Fibroblast of skin of left quadriceps (primary cell): ENCODE measurements at places on chromosomes 12 and 14.

DNA sequence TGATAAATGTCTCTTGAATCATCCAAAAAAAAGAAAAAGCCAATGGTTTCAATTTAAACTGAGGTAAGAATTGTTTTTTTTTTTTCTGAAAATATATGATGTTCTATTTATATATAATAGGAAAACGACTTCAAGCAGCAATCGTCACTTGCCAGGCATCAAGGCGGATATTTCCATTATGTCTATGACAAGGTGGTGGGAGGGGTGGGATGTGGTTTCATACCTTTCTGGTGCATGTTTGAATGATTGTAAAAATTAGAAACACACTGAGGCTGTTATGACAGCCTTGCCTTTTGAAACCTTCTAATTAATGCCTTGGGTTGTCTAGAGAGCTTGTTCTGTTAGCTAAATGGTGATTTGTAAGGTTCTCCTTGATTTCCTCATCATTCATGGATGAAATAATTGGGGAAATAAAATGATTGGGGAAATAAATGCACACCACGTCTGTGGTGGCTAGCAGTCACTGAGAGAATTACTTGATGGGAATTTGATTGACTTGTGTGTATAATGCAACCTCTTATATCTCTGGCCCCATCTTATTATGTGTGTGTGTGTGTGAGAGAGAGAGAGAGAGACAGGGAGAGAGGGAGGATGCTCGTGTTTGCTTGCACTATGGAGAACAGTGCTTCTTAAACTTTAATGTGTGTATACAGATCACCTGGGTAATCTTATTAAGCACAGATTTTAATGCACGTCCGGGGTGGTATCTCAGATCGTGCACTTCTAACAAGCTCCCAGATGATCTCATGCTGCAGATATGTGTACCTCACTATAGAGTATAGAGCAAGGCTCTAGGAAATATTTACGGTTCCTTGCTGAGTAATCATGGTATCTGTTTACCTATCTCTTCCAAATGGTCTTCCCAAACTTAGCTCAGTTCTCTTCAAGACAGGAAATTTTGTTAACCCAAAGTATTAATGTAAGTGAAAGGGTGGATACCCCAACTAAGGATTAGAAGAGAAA, 502.6 kb downstream of the DIO2 start:
- DNase-seq, result no peak

DNA sequence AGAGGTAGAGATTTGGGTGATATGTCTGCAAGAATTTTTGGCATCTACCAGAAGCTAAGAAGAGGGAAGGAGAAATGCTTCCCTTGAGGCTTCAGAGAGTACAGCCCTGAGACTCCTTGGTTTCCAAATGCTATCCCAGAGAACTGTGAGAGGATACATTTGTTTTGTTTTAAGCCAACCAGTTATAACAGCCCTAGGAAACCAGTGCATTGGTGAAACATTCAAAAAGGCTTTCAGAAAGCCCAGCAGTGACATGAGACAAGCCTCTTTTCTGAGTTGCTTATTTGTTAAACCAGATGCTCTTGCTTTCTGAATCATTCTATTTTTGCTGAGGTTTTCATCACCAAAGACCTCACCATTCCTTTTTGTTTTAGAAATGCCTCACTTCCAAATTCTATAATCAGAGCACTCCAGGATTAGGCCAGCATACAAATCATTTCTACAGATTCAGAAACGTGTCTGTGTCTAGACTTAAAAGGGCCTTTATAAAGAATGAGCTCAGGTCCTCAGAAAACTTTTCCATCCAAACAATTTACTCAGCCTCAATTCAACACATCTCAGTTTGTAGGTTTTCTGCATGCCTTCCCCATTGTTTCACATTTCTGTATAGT, 1617.8 kb upstream of the FLRT2 start:
- DNase-seq, result no peak

DNA sequence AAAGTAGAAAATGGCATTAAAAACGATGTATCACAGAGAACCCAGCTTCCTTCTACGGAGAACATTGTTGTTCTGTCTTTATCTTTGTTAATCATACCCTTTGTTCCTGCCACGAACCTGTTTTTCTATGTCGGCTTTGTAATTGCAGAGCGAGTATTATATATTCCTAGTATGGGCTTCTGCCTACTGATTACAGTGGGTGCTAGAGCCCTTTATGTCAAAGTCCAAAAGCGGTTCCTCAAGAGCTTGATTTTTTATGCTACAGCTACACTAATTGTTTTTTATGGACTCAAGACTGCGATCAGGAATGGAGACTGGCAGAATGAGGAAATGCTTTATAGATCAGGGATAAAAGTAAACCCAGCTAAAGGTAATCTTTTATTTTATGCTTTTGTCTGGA, 209.6 kb downstream of the TMTC2 start:
- DNase-seq, result no peak

DNA sequence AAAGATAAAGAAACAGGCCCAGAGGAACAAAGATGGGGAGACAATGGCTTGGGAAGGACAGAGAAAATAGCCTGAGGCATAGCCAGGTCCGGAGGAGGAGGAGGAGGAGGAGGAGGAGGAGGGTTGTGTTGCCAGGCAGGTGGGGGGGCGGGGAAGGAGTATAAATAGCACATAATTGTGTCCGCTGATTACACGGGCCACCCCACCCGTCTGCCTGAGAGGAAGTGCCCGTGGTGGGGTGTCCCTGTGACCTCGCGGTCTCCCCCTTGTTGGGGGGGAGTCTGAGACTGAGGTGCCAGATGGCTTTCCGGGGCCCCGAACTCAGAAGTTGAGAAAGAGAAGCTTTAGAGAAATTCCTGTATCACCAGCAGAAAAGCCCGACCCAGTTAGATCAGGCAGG, 1.9 kb upstream of the SP7 start:
- DNase-seq, result no peak

DNA sequence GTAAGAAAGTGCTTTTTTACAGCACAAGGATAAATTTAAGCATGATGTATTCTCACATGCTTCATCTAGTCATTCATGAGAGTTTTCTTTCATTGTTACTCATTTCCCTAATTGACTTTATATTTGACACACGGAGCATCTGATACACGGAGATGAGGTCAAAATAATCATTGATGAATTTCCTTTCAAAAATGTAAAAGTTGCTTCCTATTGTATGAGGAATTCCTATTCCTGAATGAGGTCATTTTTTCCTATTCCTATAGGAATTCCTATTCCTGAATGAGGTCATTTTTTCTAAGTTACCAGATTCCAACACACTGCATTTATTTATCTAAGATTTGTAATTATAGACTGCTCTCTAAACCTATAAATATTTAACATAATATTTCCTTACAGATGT, 316.7 kb upstream of the KITLG start:
- DNase-seq, result peak; percentile 30

DNA sequence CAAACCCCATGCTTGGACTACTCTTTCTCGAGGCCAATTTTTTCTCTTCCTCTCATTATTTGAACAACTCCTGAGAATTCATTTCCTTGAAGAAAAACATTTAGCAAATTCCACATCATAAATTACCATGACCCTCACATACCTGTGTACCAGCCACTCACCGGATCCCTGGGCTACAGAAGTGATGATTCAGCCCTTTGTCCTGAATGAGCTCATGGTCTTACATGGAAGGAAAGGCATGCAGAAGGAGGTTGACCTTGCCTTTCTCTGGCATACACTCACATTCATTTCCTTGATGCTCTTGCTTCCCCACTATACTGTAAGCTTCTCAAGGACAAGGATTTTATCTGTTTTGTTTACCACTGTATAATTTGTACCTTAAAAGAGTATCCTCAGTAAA, 191.5 kb downstream of the SLC5A8 start:
- DNase-seq, result peak; percentile 14

GRCh38 chr14:91374879-91375702, 42.5 kb downstream of the CCDC88C start:
- no peak for DNase-seq

DNA sequence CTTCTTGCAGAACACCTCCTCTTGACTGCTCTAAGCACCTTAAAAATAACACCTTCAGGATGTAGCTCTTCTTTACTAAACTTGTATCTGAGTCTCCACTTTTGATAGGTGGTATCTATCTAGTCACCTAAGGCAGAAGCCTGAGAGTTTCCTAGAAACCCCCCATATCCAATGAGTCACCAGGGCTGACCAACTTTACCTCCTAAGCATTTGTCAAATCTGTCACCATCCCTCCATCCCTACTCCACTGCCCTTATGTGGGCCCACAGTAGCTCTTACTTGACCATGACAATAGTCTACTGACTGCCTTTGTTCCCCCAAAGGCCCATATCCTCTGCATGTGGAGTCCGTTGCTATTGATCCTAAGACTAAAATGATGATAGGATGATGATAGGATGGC, 15.9 kb downstream of the AVIL start:
- DNase-seq, result no peak

- no peak for DNase-seq
Observed at GRCh38 chr12:64400041-64400440, 4.2 kb upstream of the XPOT start.

GRCh38 chr14:90785471-90785870, 30.8 kb downstream of the TTC7B start:
- no peak for DNase-seq

- DNase-seq, result no peak
Observed at GRCh38 chr12:26534071-26534470, 298.9 kb downstream of the ITPR2 start.

DNA sequence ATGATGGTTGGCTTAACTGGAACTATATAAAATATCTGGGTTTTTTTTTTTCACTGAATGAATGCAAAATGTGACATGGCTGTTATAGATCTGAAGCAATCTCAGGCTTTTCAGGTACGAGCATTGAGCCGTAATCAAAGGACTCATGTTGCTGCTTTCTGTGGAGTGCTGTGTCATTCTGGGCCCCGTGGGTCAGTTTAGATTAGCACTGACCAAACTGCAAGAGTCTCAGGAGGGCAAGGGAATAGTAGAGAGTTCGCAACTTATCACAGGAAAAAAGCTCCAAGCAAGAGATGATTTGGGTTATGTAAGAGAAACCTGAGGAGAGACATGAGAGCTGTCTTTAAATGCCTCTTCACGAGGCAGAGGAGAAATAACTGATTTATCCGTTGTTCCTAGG, 59.1 kb downstream of the UBR7 start:
- no peak for DNase-seq

DNA sequence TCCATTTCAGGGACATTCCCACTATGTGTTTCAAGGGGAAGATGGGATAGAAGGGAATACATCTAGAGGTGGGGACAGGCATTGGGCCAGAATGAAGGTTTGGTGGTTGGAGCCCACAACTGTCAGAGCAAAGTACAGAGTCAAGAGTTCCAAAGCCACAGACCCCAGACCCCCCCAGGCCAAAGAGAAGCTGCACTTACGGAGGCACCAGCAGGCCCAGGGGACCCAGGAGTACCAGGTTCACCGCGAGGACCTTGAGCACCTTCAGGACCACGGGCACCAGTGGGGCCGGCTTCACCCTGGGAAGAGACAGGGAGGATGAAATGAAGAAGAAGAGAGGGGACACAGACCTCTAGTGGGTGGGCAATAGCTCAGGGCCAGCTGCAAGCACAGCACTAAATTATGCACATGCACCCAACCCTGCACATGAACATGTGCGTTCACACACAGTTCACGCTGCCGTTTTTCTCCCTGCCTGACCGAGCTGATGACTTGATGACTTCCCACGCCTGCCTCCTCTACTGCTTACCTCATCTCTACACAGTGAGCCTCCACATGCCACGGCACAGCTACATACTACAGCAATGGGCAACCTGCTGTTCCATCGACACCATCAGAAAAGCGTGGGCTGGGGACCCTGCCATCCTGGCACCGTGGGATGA, 16.7 kb downstream of the COL2A1 start:
- DNase-seq, result no peak

GRCh38 chr12:85825746-85826145, 10.5 kb downstream of the RASSF9 start:
- no peak for DNase-seq

- no peak for DNase-seq
Observed at GRCh38 chr12:104582739-104583138, 126.0 kb downstream of the CHST11 start.

DNA sequence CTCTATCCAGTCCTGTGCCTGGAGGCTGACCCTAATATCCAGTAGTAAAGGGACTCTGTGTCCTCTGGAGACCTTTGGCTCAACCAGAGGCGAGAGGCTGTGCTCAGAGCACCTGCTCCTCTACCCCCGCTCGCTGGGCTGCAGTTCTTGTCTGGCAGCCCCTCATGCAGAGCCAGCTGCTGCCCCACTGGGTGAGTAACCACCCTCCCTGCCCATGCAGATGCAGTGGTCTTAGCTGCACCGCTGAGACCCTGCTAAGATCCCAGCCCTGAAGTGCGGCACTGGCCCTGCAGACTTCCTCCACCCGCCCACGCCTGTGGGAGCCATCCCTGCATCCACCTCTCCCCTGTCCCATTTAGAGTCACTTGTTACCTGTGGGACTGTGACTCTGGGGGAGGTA, 347.5 kb upstream of the SFSWAP start:
- DNase-seq, result no peak

GRCh38 chr12:108666401-108666881, 32.7 kb upstream of the SELPLG start:
- no peak for DNase-seq

DNA sequence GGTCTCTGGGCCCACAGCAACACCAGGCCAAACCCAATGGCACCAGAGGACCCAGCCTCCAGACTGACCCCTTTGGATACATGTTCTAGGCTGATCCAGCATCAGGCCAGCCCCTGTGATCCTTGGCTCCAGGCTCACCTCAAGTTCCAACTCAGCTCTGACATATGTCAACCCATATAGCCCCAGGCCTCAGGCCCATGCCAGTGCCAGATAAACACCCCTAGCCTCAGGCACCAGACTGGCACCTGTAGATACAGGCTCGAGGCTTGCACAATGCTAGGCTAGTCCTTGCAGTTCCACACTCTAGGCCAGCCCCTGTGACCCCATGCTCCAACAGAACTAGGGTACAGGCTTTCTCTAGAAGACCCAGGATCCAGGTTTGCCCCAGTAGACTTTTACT, 287.5 kb downstream of the KCNC2 start:
- DNase-seq, result no peak

DNA sequence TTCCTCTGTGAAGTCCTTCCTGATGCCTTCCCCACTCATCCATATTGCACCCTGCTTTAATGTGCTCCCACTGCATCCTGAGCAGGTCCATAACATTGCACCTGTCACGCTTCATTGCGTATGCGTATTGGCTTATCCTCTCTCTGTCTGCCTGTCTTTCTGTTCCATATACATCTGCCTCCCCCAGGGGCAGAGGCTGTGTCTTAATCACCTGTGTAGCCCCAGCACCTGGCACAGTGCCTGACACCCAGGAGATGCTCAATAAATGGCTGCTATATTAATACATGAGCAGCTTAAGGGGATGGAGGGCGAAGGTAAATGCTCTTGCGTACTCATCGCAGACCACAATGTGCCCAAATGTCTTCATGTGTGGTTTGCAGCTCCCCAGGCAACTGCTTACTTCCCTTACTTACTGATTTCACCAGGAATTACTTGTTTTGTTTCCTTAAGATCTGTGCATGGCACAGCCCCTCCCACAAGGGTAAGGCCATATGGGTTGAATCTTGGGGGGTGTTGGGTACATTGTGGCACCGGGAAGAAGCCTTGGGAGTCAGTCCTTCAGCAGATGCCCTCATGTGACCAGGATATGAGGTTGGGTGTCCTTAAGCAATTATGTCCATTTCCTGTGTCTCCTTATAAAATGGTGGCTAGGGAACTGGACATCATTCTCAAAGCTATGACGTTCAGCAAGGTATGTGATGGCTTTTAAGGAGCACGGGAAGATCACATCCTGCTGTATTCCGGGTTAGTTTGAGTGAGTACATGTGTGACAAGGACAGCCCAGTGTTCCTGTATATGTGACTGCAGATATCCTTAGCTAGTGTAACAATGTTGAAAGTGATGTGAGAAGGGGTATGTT, 848 bp upstream of the CPNE6 start:
- no peak for DNase-seq

- no peak for DNase-seq
Observed at GRCh38 chr14:39369029-39369428, 63.2 kb downstream of the FBXO33 start.

- no peak for DNase-seq
Observed at GRCh38 chr14:92719890-92720323, 28.5 kb downstream of the LGMN start.
